ENCODE measurements at places on chromosomes 11 and 22.

DNA sequence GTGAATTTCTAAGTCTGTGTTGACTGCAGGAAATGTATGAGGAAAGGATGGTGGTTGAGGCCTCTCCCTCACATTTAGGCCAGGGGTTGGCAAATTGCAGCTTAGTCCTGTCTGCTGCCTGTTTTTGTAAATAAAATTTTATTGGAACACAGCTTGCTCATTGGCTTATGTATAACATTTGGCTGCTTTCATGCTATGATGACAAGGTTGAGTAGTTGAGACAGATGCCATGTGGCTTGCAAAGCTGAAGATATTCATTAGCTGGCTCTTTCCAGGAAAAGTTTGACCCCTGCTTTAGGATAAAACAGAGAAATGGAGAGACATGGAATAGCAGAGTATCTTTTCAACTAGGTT is 46.2 kb downstream of the BCR start:
- DNase-seq = no peak

GRCh38 chr11:69828971-69829344 is 9.7 kb upstream of the FGF3 start:
- no peak for DNase-seq

GRCh38 chr11:66918741-66919140 is 39.4 kb downstream of the PC start:
- no peak for DNase-seq

DNA sequence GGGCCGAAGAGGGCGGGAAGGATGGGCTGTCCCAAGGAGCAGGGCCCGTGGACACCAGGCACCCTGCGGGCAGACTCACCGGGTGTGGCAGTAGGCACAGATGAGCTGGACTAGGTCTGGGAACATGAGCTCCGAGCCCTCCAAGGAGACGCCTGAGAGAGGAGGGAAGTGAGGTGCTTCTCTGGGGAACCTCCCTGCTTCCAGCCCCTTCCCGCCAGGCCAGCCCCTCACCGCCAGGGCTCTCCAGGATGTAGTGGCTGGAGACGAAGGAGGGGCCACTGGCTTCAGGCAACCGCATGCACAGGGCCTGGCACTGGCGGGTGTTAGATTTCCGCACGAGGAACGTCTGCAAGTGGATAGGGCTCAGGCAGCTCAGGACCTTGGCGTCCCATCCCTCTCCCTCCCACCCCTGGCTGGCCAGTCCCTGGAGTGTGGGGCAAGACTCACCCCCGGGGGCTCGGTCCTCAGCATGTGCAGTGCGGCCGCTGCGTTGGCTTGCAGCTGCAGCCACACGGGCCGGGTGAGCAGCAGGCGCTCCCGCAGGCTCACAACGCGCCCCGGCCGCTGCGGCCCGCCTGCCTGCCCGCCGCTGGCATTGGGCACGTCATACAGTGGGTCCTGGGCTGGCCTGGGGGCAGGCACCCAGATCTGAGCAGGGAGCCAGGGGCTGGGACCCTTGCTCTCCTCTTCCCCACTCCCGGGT is 552 bp downstream of the RIN1 start:
- no peak for DNase-seq

DNA sequence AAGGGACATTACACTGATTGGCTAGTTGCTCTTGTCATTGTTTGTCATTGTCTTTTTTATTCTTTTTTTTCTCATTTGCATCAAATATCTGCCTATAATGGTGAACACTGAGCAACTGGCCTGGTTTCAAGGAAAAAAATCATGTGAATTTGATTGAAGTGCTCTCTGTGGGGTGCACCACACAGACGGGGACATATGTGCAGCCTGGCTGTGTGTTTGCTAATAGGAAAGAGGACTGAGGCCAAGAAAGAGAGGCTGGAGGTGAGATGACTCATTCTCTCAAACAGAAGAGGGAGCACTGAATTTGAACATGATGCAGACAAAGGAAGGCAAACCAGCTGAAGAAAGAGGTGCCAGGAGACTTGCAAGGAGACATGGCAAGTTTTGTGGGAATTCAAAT is 684.9 kb upstream of the CCDC90B start:
- no peak for DNase-seq

- DNase-seq = no peak
These were observed 8.5 kb downstream of the HMBS start for GRCh38 chr11:119092880-119093842.

- peak; percentile 62 for DNase-seq
These were observed 26.4 kb downstream of the YWHAH start for GRCh38 chr22:31970490-31971444.

- no peak for DNase-seq
These were observed 7.1 kb upstream of the ADORA2A start for GRCh38 chr22:24420072-24420976.

- DNase-seq = no peak
These were observed 19.8 kb upstream of the PRAME start for GRCh38 chr22:22578702-22579424.

DNA sequence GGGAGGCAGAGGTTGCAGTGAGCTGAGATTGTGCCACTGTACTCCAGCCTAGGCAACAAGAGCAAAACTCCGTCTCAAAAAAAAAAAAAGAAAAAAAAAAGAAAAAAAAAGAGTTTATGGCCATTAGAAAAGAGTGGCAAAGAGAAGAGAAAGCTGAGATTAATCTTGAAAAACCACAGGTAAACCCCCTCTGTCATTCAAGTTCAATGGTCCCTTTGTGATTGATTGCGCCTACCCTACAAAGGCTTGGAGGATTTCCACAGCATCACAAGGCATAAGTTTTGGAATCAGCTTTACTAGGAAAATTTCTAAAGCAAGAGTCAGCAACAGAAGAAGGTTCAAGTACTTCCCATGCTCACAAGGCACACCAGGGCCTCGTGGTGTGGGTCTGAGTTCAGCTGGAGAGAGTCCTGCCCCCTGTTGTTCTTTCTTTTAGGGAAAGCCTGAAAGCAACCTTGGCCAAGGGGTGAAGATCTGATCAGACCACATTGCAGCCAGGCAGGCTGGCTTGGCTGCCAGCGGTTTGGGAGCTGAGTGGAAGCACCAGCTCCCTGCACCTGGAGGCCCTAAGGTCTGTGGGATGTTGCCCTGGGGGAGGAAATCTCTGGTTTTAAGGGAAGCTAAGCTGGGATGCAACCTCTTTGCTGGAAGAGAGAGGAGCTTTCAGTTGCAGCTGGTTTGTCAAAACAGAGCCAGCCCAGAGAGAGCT is 41.8 kb downstream of the SLN start:
- DNase-seq = no peak

DNA sequence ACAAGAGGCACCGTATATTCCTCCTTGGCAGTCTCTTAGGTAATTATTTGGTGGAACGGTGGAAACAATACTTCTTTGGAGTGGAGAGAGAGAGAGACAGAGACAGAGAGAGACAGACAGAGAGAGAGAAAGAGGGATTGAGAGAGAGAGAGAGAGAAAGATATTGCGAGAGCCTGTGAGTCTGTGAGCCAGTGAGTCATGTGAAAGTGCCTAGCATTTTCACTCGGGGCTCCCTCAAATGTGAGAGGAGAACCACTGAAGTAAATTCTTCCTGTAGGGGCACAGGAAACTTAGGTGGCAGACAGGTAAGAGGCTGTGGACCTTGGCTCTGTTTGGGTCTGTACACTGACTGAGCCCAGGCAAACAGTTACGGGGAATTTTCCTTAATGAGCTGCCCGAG is 31.6 kb upstream of the SNX19 start:
- DNase-seq = no peak

GRCh38 chr22:19240813-19241592 is 50.5 kb downstream of the CLTCL1 start:
- no peak for DNase-seq

DNA sequence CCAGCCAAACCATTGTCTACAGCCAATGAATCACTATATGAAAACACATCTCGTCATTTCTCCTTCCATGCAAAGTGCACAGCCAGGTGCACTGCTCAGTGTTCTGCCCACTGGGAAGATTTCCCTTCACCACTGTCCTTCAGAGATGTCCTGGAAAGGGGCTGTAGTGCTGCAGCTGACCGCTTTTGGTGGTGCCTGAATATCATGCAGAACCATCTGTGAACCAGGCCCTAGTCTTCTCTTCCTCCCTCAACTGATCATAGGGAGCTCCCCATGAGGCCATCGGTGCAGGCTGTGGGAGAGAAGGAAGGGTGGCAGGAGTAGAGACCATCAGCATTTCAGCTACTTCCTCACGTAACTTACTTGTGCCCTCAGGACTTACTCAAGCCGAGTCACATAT is 70.2 kb downstream of the GAB4 start:
- no peak for DNase-seq

GRCh38 chr11:9821008-9821752 is 157.3 kb downstream of the SWAP70 start:
- DNase-seq = no peak

DNA sequence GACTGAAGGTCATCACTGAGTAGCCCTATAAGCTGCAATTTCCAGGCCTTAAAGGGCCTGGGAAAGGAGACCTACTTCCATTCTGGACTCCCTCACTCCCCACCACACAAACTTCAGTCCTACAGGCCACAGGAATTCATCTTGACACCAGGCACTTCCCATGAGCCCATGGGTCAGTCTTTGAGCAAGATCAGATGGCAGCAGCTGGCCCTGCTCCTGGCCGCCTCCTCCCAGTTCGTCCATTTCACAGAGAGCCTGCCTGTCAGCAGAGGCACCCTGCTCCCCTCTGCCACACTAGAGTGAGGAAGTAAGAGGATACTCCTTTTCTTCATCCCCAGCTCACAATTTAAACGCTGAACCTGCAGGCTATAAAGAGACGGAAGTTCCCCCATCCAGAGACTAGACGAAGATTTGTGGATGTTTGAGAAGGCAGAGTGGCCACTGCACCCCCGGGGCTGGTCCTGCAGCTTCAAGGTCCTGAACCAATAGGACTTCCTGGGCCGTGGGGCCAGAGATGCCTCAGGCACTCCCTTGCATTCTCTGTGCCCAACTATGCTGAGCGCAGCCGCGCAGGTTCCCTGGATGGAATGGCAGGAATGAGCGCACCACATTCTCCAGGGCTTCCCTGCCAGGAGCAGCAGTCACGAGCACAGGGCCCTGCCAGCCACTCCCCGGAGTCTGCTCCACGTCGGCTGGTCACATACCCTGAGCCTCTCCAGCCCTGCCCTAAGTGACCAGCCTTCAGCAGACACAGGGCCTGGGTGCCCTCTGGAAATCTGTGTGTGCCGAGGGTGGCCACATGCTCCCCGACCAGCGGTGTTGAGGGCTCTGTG is 33.5 kb upstream of the BID start:
- DNase-seq = no peak

DNA sequence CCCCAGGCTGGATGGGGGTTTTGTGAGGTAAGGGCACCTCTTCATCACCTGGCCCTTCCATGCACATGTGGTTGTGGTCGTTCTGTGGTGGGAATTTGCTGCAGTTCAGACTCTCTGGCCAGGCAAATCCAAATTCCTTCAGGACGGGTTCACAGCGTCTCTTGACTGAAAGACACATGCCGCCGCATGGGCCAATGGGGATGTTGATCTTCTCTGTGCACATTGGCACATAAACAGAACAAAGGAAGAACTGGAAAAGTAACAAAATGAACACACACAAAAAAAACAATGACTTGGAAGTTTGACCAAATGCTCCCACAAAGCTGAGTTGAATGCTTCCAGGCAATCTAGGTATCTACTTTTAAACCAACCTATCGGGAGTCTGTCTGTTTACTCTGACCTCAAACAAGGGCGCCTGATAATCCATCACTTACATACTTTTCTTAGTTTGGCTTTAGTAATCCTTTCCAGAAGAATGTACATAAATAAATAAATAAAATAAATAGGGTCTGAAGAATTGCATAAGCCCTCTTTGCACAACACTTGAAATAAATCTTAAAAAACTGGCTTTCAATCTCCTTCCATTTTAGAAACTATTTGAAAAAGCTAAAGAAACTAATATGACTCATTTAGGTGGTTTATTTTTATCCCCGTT is 2.8 kb downstream of the FZD4 start:
- DNase-seq = no peak

GRCh38 chr11:65278356-65278755 is 16.6 kb downstream of the POLA2 start:
- no peak for DNase-seq

GRCh38 chr22:48959496-48959895 is 868.2 kb downstream of the BRD1 start:
- DNase-seq = no peak

GRCh38 chr11:66498506-66498905 is 11.9 kb upstream of the BBS1 start:
- DNase-seq = no peak

GRCh38 chr22:29144786-29145160 is 60.9 kb upstream of the EMID1 start:
- DNase-seq = no peak

DNA sequence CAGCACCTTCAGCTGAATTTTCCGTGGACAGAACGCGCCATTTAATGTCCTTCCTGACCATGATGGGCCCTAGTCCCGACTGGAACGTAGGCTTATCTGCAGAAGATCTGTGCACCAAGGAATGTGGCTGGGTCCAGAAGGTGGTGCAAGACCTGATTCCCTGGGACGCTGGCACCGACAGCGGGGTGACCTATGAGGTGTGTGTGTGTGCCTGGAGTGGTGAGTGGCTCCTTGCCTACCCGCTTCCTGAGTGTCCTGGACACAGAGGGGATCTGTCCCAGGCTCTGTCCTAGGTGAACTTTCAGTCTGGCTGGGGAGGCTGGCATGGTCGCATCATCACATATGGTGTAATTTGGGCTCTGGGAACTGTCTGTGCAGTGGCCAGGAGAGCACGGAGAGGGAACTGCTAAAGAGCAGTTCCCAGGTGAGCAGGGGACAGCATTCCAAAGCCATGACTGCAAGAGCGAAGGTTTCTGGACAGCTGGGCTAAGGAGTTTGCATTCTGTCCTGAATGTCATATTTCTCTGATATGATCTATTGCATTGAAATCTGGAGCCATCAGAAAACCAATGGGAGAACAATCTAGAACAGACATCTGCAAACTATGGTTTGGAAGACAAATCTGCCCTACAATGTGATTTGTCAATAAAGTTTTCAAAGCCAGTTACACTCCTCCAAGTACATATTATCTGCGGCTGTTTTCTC is 104.3 kb downstream of the RRAS2 start:
- DNase-seq = no peak

GRCh38 chr11:81569999-81570398 is 1163.7 kb downstream of the FAM181B start:
- DNase-seq = no peak

- DNase-seq = no peak
These were observed 213.8 kb downstream of the DSCAML1 start for GRCh38 chr11:117583063-117583801.

- no peak for DNase-seq
These were observed 14.0 kb upstream of the CTSD start for GRCh38 chr11:1777737-1778136.

- no peak for DNase-seq
These were observed 61.8 kb upstream of the CRTAM start for GRCh38 chr11:122776546-122776945.

- no peak for DNase-seq
These were observed 31.7 kb upstream of the NAV2 start for GRCh38 chr11:19680829-19681368.
